Stimulated activated CD8-positive, alpha-beta memory T cell treated with anti-CD3 and anti-CD28 coated beads, Interleukin-12 subunit alpha, Interleukin-12 subunit beta, amount 100 ng/mL, for 4 hours (primary cell): ENCODE measurements at places on chromosomes 2 and 18.

DNA sequence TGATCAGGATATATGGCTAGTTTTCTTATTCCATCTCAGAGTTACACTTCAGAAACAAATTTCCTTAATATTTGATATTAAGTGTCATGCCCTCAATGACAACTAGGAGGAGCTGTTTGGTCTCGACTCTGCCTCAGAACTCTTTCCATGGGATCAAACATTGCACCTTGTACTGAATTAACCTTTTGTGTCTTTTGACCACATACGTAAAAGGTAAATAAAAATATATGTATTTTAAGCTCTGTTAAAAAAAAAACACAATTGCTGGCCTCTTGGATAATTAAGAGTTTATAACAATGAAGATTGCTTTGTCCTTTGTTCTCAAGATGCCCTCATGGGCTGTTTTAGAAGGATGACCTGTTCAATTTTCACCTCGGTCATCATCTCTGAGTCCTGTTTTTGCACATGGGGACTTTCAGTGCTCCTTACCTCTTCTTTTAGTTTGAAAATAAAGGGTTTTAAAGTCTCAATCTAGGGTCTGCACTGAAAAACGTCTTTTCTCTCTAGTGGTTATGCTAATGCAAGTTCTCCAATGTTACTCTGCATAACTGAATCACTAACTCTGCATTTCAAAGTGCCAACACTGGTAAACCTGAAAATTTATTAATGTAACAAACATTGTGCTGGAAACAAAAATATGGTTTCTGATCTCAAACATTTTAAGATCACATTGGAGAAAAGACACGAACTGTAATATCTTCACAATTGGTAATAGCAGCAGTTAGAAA lies 18.8 kb upstream of the FN1 start:
- DNase-seq: no peak

DNA sequence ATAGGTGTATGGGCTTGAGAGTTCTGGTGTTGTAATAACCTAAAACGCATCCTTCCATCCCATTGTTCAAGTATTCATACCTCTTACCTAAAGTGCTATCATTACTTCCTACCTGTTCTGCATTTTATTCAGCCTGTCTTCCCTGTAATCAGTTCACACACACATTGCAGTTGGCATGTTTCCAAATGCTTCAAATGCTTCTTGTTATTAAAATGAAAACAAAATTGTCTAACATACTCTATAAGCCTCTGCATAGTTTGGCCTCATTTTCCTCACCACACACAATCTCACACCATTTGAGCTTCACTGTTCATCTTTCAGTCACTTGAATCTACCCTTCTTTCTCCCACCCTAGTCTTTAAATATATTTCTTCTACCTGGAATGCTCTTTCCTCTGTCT lies 1178.2 kb upstream of the NRXN1 start:
- DNase-seq: no peak

- no peak for DNase-seq
Measured at GRCh38 chr18:6431659-6432318, 17.1 kb upstream of the L3MBTL4 start.

DNA sequence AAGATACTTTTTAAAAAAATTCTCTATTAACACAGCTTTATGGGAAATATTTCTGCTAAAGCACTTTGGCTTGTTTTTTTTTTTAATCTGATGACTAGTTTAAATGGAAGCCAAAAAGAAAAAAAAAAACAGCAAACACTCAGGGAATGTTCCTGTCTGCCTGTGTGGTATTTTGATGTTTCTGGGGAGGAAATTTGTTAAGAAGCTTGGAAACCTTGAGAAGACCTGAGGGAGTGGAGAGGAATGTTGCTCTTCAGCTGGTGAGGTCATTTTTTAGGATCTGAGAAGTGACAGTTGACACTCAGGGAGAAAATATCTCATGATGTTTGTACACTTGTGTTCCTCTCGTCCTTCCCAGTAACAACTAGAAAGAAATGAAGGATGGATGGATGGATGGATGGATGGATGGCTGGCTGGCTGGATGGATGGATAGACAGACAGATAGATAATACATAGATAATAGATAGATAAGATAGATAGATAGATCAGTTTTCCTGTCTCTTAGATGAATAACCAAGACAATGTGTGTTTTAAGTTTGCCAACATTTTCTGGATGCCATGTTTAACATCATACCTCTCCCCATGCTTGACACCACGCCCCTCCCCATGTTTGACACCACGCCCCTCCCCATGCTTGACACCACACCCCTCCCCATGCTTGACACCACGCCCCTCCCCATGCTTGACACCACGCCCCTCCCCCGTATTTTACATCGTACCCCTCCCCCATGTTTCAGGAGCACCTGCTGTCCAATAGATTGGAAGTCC lies 84.8 kb downstream of the CTIF start:
- DNase-seq: no peak

GRCh38 chr2:191155608-191156071 lies 4.8 kb upstream of the STAT4 start:
- DNase-seq: no peak

GRCh38 chr2:183255411-183255810 lies 131.2 kb downstream of the NUP35 start:
- no peak for DNase-seq

DNA sequence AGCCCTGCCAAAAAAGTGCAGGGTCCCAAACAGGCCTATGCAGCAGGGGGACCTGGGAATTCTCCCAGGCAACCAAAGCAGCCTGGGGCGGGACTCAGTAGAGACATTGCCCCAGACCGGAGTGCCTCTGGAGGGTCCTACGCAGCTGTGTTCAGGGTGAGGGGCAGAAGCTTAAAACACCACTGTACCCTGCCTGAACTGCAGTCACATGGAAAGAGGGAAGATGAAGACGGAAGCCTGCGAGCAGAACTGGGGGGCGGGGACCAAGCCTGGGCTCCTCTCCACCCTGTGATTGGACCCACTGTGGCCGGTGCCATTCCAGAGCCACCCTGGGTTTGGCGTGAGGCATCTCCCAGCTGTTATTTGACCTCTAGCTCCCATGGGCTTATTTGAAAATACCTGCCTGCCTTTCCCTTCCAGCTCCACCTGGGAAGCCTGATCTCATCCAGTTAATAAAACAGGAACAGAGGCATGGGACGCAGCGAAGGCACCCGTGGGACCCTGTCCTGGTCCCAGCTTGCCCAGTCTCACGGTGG lies 183.1 kb downstream of the SMAD2 start:
- no peak for DNase-seq

GRCh38 chr18:26386002-26386401 lies 159.8 kb downstream of the TAF4B start:
- DNase-seq: no peak

GRCh38 chr18:3447068-3447894 lies 2.7 kb upstream of the TGIF1 start:
- DNase-seq: peak; percentile 7

DNA sequence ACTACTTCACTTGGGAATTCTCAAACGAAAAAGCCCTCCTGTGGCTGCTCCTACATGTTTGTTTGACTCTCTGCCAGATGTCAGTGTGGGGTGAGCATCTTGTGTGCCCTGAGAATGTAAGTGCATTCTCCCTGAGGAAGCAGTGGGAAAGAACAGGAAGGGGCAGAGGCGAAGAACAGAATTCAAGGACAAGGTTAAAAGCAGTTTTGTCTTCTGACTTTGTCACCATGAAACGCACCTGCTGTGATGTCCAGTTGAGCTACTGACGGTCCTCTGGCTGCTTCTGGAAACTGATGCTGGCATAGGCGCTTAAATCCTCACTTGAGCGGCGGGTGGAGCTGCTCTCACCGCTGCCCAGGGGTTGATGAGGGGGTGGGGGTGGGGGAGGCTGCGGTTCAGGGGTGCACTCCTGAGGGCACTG lies 4.9 kb downstream of the IRS1 start:
- no peak for DNase-seq

DNA sequence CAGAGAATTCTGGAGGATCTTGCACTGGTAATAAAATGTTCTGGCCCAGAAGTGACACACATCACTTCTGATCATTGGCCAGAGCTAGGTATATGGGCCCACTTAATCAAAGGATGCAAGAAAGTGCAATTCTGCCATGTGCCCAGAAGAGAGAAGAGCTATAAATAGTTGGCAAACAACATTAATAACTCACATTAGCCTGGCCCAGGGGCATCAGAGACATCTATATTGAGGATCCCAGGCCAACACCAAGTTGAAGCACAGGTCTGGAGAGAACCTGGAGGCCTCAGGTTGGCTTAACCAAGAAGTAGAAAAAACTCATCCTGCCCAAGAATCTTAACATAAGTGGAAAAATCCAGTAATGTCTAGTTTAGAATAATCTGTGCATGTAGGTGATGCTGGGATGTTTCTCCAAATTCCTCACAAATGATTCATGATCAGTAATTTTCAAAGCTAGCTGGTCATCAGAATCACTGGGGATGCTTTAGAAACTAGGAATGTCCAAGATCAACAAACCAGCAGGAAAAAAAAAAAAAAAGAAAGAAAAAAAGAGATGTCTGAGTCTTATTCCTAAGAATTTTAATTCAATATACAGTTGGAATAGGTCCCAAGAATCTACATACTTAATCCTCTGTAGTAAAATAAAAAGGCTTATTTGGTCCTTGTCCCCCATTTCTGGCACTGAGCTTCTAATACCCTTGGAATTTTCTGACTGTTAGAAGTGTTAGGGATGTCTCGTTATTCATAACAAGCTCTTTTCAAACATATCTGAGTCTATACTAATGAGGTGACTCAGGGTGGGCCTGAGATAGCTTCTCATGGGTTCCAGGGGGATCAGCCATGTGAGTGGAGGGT lies 35.0 kb upstream of the EVA1A start:
- DNase-seq: no peak

GRCh38 chr2:79370976-79371538 lies 141.8 kb upstream of the CTNNA2 start:
- no peak for DNase-seq

DNA sequence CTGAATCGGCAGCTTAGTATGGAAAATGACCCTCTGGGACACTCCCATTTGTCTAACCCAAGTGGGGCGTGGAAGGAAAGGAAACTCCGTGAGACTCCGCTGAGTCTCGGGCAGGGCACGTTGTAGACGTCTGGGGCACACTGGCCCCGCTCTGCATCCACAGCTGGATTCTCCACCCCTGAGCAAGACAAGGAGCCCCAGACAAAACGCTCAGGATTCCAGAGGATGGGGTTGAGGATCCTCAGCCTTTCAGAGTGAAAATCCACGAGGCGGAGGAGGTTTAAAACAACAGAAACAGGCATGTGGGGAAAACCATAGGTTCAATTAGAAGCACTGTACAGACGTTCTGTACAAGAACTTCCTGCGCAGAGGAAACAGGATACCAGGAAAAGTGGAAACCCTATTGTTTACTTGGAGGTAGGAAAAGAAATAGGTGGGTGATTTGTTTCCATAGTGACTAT lies 124.9 kb upstream of the ZNF236 start:
- no peak for DNase-seq

GRCh38 chr2:189837326-189837725 lies 53.1 kb downstream of the PMS1 start:
- no peak for DNase-seq

DNA sequence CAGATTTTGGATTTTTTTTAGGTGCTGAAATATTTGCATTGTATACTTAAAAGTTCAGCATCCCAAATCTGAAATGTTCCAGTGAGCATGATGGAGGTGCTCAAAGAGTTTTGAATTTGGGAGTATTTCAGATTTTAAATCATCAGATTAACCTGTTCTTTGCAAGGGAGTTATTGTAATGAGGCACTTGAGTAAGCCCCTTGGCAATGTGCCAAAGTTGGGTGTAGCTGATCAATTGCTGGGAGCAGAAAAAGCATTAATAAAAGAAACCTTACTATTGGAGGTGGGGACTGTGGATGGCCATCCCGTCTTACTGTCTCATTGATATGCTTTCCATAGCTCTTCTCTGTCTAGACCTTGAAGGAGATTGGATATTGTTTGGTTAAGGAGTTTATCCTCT lies 28.3 kb downstream of the MALT1 start:
- DNase-seq: no peak
